ENCODE measurements at places on chromosomes 2 and 18.

DNA sequence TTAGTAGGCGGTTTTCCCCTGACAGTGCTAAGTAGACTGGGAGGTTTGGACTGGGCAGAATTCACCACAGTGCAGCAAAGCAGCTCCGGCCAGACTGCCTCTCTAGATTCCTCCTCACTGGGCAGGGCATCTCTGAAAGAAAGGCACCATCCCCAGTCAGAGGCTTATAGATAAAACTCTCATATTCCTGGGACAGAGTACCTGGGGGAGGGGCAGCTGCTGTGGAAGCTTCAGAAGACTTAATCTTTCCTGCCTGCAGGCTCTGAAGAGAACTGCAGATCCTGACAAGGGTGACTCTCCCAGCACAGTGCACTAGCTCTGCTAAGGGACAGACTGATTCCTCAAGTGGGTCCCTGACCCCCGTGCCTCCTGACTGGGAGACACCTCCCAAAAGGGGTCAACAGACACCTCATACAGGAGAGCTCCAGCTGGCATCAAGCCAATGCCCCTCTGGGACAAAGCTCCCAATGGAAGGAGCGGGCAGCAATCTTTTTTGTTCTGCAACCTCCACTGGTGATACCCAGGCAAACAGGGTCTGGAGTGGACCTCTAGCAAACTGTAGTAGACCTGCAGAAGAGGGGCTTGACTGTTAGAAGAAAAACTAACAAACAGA, 266.8 kb upstream of the CRIM1 start:
- DNase-seq, result no peak

- no peak for DNase-seq
Measured at GRCh38 chr2:85779641-85780315, 26.0 kb downstream of the ATOH8 start.

- DNase-seq, result no peak
Measured at GRCh38 chr18:2406544-2406943, 164.8 kb downstream of the METTL4 start.

DNA sequence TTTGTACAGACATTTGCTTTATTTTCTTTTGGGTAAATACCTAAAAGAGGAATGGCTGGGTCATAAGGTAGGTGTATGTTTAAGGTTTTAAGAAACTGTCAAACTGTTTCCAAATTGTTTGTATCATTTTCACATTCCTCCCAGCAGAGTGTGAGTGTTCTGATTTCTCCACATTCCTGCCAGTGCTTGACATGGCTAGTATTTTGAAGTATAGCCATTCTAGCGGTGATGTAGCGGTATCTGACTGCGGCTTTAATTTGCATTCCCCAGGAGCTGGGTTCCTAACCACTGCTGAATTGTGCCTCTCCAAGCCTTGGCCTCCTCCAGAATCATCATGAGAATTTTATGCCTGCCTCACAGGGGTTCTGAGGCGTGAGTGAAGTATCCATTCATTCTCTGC, 61.8 kb upstream of the ARL4C start:
- no peak for DNase-seq

- no peak for DNase-seq
Measured at GRCh38 chr2:239578381-239578780, 177.6 kb upstream of the HDAC4 start.

DNA sequence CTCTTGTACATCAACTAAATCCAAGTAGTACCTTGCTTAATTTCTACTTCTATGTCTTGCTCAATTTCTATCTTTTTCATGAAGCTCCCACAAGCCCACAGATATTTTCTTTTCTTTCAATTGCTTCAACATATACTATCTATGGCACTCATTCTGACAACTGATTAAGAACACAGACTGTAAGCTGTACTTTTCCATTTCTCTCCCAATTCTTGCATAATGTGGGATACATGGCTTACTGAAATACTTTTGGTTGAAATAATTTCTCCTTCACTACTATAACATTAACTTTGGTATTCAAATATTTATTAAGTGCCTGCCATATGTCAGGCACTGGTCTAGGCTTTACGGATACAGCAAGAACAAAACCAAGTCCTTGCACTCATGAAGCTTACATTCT, 84.8 kb downstream of the GORASP2 start:
- DNase-seq, result no peak

DNA sequence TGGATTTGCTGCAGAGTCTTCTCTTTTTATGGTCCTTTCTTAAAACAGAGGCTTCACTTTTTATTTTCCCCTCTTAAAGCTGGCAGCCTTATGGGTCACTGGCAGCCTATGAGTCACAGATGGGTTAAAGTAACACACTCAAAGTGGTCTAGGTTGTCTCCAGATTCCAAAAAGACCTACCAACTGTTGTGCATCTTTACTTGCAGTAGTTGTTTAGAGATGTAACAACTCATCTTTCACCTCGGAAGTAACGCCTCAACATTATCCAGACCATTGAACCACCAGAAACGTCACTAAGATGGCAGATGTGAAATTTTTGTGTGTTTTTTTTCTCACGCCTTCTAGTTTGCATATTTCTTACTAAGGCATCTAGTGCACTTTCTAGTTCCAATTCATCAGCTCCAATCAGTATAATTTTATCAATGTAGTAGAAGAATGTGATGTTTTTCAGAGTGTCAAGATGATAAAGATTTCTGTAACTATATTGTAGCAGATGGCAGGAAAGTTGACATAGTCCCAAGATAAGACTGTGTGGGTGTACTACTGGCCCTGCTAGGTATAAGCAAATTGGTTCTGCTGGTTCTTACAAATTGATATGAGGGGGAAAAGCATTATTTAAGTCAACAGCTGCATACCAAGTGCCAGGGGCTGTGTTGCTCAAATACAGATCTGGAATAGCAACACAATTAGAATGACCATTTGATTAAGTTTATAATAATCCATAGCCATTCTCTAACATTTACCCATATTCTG, 9.6 kb upstream of the SEC11C start:
- no peak for DNase-seq

DNA sequence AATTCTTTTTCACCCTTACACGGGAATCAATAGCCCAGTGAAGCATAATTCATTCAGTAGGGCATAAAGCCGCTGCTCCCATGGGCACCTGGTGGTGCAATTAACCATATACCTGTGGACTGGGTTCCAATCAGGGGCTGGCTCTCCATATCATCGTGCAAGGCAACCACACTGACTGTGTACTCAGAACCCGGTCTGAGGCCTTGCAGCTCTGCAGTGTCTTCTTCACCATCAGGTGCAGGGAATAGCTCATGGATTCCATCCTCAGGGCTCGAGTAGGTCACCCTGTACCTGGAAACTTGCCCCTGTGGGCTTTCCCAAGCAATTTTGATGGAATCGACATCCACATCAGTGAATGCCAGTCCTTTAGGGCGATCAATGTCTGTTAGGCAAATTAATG, 55.2 kb downstream of the FN1 start:
- DNase-seq, result no peak

GRCh38 chr2:69514406-69514805, 77.2 kb upstream of the NFU1 start:
- no peak for DNase-seq

DNA sequence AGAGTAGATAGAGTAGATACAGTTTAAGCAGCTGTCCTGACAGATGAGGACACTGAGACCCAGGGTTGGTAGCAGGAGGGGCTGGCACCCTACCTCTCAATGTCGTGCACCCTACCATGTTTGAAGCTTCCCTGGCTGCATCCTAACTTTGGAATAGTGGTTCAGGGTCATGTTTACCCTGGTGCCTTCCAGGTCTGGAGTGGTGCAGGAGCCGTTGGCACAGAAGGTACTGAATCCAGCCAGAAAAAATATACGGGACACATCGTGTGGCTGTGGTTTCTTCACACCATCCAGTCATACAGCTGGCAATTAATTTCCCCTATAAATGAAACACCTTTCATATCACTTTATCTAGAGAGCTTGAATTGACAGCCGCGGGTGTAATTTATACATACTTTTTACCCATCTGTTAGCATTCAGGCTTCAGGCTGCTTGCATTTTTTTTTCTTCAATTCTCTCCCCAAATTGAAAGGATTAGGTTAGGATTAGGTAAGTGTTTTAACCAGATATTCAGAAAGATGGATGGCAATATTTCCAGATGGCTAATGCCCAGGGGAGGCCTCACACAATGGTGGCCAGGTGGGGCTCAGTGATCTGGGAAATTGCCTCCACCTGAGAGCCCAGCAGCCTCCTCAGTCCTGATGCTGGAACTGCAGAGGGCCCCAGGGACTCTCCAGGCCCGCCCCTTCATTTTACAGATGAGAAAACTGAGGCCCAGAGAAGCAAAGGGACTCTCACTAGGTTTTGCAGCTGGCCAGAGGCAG, 127.0 kb downstream of the CELF4 start:
- DNase-seq, result no peak

- DNase-seq, result no peak
Measured at GRCh38 chr2:217058791-217059755, 199.2 kb upstream of the TNP1 start.

- no peak for DNase-seq
Measured at GRCh38 chr2:238973038-238973739, 125.3 kb downstream of the TWIST2 start.

DNA sequence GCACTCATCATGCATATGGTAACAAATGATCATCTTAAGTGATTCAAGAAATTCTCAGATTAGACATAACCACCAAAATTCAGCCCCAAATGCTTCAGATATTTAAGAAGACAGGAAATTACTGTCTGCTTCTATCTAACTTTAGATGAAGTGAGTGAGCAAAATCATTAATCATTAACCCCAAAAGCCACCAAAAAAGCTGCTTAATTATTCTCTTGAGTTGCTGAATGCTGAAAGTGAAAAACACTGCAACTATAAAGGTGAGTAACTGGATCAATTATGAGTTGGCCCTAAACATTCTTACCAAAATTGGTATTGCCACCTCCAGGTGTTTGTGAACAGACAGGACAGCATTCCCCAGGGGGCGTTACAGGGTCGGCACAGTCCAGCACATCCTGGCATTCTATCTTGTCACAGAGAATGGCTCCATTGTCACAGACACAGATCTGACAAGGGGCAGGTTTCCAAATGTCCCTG, 69.6 kb downstream of the COL5A2 start:
- no peak for DNase-seq

DNA sequence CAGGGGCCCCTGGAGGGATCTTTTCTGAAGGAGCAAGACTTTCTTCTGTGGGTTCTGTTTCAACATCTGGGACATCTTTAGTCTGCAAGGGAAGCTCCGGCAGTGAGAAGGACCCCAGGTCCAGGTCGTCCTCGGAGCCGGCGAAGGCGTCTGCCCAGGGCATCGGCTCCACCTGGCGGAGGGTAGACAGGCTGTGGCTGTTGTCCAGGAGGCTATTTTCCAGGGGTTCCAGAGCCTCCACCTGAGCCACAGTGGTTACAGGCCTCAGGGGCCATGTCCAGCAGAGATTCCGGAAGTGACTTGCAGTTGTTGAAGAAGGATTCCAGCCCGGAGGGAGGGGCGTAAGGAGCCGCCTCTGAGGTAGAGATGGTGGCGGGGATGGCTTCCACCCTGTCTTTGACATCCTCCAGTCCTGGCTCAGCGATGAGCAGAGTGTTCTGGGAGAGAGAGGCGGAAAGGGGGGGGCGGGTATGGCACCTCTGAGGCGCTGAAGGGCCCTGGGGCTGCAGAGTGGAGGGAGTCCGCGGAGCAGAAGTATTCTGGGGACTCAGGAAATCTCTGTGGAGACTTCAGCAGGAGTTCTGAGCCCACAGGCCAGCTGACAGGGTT, 891.3 kb upstream of the LRRTM1 start:
- no peak for DNase-seq

- DNase-seq, result no peak
Measured at GRCh38 chr2:101623031-101623521, 74.4 kb upstream of the MAP4K4 start.

DNA sequence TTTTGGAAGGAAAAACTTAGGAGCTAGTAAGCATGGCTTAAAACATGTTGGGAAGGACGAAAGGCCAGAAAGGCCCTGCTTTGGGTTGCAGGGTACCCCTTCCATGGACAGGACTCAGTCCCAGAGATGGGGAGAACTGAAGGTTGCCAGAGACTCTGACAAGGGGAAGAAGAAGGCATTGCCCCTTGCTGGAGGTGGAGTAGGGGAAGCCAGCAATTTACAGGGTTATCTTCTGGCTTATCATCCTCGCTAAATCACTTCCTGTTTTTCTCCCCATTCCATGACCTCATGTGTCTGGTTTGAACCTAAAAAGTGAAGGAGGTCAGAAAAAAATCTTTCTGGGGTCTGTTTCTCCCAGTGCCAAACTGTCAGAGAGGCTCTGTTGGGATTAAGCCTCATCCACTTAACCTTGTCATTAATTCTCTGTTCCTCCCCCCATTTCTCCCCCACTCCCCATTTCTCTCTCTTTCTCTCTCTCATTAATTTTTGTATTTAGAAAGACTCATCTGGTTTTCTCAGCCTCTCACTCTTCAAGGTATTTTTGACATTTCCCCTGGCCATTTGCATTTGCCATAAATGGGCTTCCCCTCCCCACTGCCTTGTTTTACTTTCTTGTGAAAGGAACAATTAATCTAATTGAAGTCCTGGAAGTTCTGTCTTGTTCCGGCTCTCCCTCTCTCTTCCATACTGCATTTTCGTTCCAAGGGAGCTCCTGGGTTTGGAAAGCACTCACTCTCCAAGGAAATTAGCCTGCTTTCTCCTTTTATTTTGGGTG, 17.4 kb downstream of the NRP2 start:
- no peak for DNase-seq

DNA sequence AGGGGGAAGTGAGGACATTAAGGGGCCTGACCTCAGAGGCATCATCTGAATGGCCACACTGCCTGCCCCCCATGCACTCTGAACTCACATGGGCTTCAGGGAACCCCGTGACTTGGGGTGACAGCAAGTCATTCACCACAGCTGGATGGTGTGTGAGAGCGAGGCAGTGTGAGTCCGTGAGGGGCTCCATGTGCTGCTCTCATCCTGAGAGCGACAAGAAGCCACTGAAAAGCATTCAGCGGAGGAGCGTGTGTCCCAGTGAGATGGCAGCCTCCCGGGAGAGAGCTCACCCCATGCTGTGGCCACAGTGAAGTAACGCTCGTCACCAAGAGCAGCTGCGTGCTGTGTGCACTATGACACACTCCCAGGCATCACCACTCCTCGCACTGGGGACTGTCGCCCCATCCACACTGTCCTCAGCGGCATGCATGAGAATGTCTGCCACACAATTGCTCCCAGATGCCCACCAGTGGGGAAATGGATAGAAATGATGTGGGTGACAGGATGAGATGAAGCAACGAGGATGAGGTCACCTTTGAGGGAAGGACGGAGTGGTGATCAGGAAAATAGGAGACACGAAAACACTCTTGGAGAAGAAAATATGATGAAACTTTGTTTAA, 213.0 kb upstream of the RAB6C start:
- DNase-seq, result no peak

GRCh38 chr2:13113002-13113401, 396.3 kb downstream of the TRIB2 start:
- DNase-seq, result no peak

DNA sequence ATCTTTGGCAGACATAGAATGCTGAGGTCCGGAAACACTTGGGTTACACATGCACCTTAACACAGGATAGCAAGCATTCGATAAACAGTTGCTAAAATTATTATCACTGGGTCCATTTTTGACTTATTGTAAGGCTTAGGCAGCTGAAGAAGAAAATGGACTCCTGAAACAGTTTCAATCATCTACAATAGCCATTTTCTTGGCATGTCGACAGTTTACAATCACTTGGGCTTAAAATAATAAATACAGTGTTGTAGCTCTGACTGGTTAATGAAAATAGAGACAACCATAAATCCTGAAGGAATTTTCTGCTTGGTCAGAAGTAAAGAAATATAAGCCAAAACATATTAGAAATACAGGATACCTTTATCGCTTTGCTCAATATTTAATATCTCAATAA, 169.2 kb downstream of the XIRP2 start:
- no peak for DNase-seq

All from NCI-H1417 treated with DMSO at 0.1 percent for 48 hours (cell line).